ENCODE measurements at places on chromosomes 5 and 9. TPM values are rescaled to one million over a fixed set of nuclear protein-coding genes. Genes with fewer than 3 reads are reported as not detected.

GRCh38 chr5:50864466-50864865 lies 198.0 kb downstream of the PARP8 start:
- no peak overlapping the region for H3K4me3 ChIP-seq
- no peak overlapping the region for H3K27ac ChIP-seq
- no peaks in the 10 kb centered on the region for H3K36me3 ChIP-seq
- H3K4me1 ChIP-seq = no peaks in the 10 kb centered on the region
- H3K27me3 ChIP-seq = no peaks in the 10 kb centered on the region

DNA sequence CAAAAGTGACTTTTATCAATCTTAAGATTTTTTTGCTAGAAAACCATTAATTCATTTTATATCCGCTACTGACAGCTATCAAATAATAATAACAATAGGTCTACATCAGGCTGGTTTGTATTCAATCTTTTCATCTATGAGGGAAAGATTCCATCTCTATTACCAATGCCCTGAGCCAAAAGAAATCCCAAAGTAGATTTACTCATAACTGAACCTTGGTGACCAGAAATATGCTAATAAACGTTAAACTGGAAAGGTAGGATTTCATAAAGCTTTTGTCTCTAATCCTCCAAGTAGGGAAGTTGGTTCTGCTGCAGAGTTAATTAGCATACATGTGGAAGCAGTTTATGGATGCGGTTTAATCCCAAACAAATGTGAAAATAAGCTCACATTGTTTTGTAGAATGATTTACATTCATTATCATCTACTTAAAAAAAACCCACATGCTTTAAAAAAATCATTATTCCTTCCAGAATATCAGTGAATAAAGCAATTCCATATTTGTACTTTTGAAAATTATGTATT lies 715.5 kb downstream of the CETN3 start:
- H3K4me1 ChIP-seq = no peaks in the 10 kb centered on the region
- H3K4me3 ChIP-seq = no peak overlapping the region
- H3K27me3 ChIP-seq = no peaks in the 10 kb centered on the region

- DNase-seq = no peak
- H3K27me3 ChIP-seq = no peaks in the 10 kb centered on the region
- no peaks in the 10 kb centered on the region for H3K36me3 ChIP-seq
- H3K4me3 ChIP-seq = no peak overlapping the region
Observed at GRCh38 chr5:27240791-27241190, 202.4 kb upstream of the CDH9 start.

SLC34A3 gene
- polyA plus RNA-seq = 1.7 TPM

CDH6 gene
- polyA plus RNA-seq = 8.7 TPM

- no peaks in the 10 kb centered on the region for H3K4me1 ChIP-seq
- H3K36me3 ChIP-seq = no peaks in the 10 kb centered on the region
- H3K27ac ChIP-seq = no peak overlapping the region
- no peak overlapping the region for H3K4me3 ChIP-seq
Observed at GRCh38 chr5:93915142-93915553, 173.7 kb upstream of the POU5F2 start.

GRCh38 chr5:31300501-31300900 lies 107.0 kb downstream of the CDH6 start:
- H3K4me3 ChIP-seq = no peak overlapping the region
- H3K4me1 ChIP-seq = no peaks in the 10 kb centered on the region
- no peaks in the 10 kb centered on the region for H3K36me3 ChIP-seq
- H3K27me3 ChIP-seq = no peaks in the 10 kb centered on the region
- H3K27ac ChIP-seq = no peak overlapping the region

Data from left lung (tissue), 14 donors.